ENCODE measurements at places on chromosomes 6 and 20.

DNA sequence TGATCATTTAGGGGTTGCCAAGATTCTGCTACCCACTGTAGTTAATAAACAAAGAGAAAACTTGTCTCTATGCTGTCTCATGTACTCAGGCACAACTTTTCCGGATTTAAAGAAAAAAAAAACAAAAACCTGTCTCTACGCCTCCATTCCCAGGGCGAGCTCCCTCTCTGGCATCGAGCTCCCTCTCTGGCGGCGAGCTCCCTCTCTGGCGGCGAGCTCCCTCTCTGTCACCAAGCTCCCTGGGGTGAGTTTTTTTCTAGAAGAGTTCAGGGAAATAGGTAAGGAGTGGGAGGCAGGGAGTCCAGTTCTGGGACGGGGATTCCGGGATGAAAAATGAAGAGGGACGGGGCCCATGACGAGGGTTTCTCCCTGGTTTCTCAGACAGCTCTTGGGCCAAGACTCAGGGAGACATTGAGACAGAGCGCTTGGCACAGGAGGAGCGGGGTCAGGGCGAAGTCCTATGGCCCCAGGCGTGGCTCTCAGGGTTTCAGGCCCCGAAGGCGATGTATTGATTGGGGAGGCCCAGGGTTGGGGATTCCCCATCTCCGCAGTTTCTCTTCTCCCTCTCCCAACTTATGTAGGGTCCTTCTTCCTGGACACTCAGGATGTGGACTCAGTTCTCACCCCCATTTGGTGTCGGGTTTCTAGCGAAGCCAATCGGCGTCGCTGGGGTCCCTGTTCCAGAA, 16.5 kb upstream of the HLA-A start:
- DNase-seq: no peak

DNA sequence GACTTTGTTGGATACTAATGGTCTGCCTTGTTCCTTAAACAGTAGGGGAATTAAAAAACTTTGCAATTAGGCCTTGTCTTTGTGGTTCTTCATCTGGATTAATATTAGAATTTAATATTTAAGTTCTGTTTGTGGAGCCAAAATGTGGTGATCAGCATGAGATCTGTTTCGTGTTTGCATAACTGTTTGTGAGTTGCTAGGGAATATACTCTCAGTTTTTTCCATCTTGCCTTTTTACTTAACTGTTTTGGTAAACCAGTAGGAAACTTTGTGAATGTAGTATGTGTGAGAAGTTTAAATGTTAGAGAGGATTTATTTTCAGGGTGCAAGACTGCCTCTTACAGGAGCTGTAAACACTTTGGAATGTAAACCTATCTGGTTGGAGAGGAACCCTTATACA, 35.6 kb downstream of the LRRC1 start:
- DNase-seq: no peak

DNA sequence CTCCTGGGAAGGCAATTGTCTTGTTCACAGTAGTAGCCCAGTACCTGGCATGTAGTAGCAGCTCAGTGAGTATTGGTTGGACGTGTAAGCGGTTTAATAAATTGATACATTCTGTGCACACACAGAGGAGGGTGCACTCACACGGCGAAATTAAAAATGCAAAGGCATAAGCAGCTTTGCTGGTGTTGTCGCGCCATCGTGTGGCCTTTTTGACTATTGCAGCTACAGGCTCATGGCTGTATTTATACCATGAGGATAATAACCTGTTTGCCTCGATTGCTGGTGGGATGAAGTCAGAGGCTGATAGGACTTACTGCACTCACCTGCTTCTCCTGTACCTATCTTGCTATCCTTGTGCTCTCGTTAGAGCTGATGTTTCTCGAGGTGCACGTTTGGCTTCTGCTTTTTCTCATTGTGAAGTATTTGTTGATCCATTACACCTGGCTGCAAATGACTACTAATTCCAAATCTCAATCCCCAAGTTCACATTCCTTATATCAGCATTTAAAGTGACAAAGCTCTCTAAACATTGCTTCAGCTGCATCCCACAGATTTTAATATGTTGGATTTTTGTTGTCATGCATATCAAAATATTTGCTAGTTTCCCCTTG, 61.5 kb downstream of the TBXT start:
- peak; percentile 66 for DNase-seq

GRCh38 chr6:101202867-101203374, 190.6 kb upstream of the GRIK2 start:
- DNase-seq: no peak

- DNase-seq: no peak
Measured at GRCh38 chr20:58567437-58567836, 52.2 kb upstream of the APCDD1L start.

DNA sequence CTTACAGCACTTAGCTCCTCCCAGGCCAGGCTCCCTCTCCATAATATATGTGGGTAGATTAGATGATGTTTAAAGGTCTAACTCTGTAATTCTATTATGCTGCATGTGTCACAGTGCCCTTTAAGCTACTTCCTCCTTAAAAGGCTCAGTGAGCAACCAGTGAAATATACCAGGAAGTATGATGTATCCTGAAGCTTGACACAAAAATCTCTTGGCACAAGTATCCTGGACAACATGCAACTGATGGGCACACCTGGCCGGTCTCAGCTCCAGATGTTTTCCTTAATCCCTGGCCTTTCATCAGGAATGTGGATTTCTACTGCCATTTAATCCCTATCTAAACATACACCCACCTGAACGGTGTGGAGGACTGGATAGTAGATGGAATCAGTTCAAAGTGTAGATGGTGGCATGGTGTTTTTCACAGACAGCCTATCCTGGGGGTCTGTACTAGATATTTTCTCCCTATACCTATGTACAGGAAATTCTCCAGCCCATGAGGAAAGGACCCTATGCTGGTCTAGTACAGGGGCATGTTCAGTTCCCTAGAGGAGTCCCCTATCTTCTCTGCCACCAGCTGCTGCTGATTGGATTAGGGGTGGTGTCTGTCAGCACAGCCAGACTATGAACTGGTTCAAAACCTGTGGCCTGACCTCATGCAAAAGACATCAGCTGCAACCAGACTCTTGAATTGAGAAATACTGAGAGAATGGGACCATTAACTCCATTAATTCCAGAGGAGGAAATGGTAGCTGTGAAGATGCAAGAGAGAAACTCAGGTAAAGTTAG, 59.4 kb upstream of the CITED2 start:
- DNase-seq: peak; percentile 15

GRCh38 chr6:148874698-148875293, 128.0 kb downstream of the UST start:
- DNase-seq: no peak

DNA sequence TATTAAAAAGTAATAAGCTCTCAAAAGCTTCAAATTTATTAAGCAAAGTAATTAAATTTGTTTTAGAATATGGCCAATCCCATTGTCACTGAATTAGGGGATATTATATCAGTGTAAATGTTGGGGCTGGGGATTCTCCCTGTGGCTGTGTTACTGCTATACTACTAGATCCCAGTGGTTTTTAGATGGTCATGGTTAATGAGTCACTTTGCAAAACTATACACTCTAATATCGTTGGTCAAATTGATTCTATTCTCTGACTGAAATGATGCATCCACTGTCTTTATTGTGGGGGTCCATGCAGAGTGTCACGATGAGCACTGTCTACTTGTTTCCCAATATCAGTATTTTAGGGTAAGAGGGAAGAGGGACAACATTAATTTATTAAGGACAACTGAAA, 336.9 kb upstream of the PREP start:
- DNase-seq: no peak

DNA sequence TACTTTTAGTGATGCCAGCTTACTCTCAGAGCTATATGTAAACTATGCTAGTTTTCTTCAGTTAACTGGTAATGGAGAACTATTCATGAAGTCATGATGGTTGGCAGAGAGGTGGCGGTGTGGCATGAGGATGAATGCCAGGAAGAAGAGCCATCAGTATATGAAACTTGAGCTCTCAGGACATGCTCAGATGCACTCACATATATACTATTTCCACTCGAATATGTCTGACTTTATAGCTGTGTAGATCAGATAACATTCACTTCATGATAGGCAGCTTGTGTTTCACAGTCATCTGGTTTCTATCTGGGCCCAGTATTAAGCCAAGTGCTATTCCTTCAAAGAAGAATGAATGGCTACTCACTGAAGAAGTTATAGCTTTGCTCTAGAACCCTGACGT, 46.2 kb upstream of the CEP85L start:
- DNase-seq: no peak

Measured in GM03348 (cell line).